ENCODE measurements at places on chromosomes 1 and 21.

GRCh38 chr1:34361781-34362357 is 185.2 kb downstream of the C1orf94 start:
- no peak for DNase-seq
- H3K27me3 ChIP-seq: no peaks in the 10 kb centered on the region
- no peak overlapping the region for H3K27ac ChIP-seq
- H3K4me3 ChIP-seq: no peak overlapping the region
- H3K36me3 ChIP-seq: no peaks in the 10 kb centered on the region

DNA sequence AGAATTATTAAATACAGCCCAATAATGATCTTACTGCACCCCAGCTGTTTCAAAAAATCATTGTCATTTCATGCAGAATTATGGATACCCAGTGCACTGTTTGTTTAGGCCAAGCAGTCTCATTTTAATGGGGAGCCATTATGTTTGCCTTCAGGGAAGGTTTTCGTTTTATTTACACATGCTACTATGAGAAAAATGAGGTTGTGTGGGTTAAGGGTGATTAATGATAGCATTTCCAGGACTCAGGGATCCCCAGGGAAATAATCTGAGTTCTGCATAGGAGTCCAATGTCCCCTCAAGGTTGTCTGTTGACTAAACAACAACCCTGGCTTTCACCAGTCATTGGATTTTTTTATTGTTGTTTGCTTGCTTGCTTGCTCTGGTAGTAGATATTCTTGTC is 71.0 kb upstream of the ZP4 start:
- no peak for DNase-seq
- no peaks in the 10 kb centered on the region for H3K27me3 ChIP-seq
- no peak overlapping the region for H3K27ac ChIP-seq
- no peaks in the 10 kb centered on the region for H3K4me1 ChIP-seq

- H3K4me3 ChIP-seq: peak overlapping the region; percentile 80
- peak overlapping the region; percentile 98 for H3K27ac ChIP-seq
- peaks cover 61% of the 10 kb centered on the region for H3K4me1 ChIP-seq
- H3K36me3 ChIP-seq: 0 out of 2 replicates have a peak, but pooled peaks cover 2% of the 10 kb centered on the region
- no peak for DNase-seq
Observed at GRCh38 chr1:31936981-31937299, 1.2 kb downstream of the PTP4A2 start.

GRCh38 chr1:234214129-234214910 is 158.9 kb upstream of the COA6 start:
- H3K4me3 ChIP-seq: peak overlapping the region; percentile 60
- peaks cover 13% of the 10 kb centered on the region for H3K4me1 ChIP-seq
- H3K36me3 ChIP-seq: no peaks in the 10 kb centered on the region
- no peak overlapping the region for H3K27ac ChIP-seq
- peak; percentile 54 for DNase-seq

- no peaks in the 10 kb centered on the region for H3K27me3 ChIP-seq
- no peak overlapping the region for H3K4me3 ChIP-seq
- H3K27ac ChIP-seq: no peak overlapping the region
- DNase-seq: no peak
- no peaks in the 10 kb centered on the region for H3K36me3 ChIP-seq
Observed at GRCh38 chr1:104629589-104629988, 879.9 kb downstream of the AMY1C start.

DNA sequence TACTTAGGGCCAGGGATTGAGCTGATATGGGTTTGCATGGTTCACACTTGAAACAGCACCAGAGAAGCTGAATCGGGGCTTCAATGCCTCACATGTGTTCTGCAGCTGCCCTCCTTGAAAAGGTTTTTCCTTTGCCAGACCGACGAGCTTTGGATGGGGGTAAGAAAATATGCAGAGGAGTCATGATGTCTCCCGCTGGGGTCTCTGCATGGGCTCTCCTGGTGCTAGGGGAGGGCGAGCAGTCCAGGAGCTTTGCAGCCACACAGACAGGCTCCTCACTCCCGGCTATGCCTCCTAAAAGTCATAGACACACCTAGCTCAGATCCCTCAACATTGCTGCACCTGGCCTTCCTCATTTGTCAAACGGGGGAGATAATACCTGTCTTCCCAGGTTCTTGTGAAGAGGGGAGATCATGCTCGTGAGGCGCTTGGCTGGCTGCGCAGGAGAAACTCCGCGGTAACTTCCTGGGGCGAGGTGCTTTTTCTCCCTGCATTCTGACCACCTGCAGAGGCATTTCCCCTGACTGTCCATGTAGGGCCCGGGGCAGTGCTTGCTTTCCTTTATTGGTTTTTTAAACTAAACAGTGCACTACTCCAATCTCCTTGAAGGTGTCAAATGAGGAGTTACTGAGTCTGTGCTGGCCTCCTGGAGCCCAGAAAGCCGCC is 112.4 kb downstream of the PLXNA2 start:
- H3K27ac ChIP-seq: peak overlapping the region; percentile 46
- no peaks in the 10 kb centered on the region for H3K36me3 ChIP-seq
- no peak for DNase-seq
- no peak overlapping the region for H3K4me3 ChIP-seq

DNA sequence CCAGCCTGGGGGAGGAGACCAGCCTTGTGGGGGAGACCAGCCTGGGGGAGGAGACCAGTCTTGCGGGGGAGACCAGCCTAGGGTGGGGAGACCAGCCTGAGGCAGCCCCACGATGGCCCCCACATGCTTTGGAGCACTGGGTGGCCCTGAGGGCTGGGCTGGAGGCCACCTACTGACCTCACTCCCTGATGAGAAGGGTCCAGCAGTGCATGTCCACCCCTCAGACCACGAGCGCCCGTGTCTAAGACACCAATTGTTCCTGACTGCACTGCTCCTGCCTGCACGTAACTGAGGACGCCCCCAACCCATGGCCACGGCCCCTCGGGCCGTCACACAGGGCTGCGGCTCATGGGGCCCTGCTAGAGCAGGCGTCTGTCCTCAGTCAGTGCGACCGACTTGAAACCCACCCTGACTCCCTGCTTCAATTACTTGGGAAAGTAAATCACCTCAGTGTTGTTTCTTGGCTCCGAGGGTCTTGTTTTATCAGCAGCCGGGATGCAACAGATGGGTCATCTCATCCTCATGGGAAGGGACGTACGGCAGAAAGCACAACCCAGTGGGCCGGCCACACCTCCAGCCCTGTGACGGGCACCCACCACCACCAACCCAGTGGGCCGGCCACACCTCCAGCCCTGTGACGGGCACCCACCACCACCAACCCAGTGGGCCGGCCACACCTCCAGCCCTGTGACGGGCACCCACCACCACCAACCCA is at the start of gene SPATC1L:
Gene SPATC1L (minus strand): TSS at position 550 of the 715 bp plus-strand sequence. CDS start 1,643 bp downstream, outside the sequence.
- H3K27ac ChIP-seq: peak within 1 kb of the TSS; percentile 34
- peak within 1 kb of the TSS; percentile 96 for H3K4me3 ChIP-seq
- no peaks in the 10 kb centered on the region for H3K36me3 ChIP-seq
- H3K4me1 ChIP-seq: peaks cover 22% of the 10 kb centered on the region
- DNase-seq: peak; percentile 63

DNA sequence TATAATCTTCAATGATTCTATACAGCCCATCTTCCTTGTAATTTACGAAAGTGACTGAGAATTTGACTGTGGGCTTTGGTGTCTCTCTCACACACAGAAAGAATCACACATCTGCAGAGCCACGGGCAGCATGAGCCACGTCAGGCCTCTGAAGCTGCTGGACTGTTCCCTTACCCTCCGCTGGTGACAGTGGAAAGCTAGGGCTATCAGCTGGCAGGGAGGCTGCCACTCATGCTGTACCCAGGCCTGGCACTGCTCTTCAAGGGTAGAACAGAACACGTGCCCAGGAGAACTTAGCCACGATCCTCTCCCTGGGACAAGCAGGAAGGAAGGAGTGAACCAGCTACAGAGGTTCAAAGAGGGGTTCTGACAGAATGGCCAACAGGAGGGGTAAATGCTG is 90.7 kb downstream of the JAK1 start:
- 0 out of 2 replicates have a peak, but pooled peaks cover 7% of the 10 kb centered on the region for H3K4me1 ChIP-seq
- no peak overlapping the region for H3K27ac ChIP-seq
- H3K36me3 ChIP-seq: peaks cover 4% of the 10 kb centered on the region
- no peaks in the 10 kb centered on the region for H3K27me3 ChIP-seq

DNA sequence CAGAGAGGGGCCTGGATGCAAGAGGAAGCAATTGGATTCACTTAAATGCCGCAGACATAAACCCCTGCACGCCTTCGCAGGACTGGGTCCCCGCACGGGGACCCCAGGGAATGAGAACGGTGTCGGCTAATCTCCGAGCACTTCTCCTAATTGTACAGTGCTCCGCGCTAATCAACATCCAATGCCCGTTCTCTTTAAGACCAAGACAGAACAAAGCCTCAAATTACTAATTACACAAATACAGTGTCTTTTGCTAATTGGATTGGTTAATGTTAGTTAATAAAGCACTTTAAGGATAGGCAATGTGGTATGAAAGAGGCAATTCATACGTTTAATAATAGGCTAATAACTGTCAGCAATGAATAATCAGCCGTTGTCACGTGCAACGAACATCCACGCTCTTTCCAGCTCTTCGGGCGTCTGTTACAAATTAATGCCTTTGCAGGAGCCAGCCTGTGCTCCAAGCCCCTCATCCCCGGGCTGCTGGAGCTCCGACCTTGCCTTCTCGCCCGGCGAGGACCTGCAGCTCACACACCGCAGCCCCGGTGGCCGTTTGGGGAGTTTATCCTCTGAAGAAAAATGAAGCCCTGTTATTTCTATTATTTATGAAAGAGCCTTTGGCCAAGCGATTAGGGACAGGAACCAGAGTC is 157.8 kb downstream of the PRDM16 start:
- H3K4me1 ChIP-seq: no peaks in the 10 kb centered on the region
- H3K27ac ChIP-seq: no peak overlapping the region
- H3K4me3 ChIP-seq: no peak overlapping the region
- no peak for DNase-seq
- no peaks in the 10 kb centered on the region for H3K36me3 ChIP-seq

- no peaks in the 10 kb centered on the region for H3K27me3 ChIP-seq
- no peak for DNase-seq
- no peaks in the 10 kb centered on the region for H3K4me1 ChIP-seq
- H3K4me3 ChIP-seq: no peak overlapping the region
- no peak overlapping the region for H3K27ac ChIP-seq
- H3K36me3 ChIP-seq: no peaks in the 10 kb centered on the region
Observed at GRCh38 chr1:210857705-210858104, 276.2 kb downstream of the KCNH1 start.

GRCh38 chr1:235952950-235953615 is 86.4 kb upstream of the LYST start:
- H3K36me3 ChIP-seq: no peaks in the 10 kb centered on the region
- peaks cover 15% of the 10 kb centered on the region for H3K4me1 ChIP-seq
- DNase-seq: peak; percentile 50
- peak overlapping the region; percentile 47 for H3K27ac ChIP-seq
- no peaks in the 10 kb centered on the region for H3K27me3 ChIP-seq
- no peak overlapping the region for H3K4me3 ChIP-seq

GRCh38 chr1:210024996-210025395 is 87.0 kb downstream of the SYT14 start:
- no peak for DNase-seq
- no peaks in the 10 kb centered on the region for H3K27me3 ChIP-seq
- no peaks in the 10 kb centered on the region for H3K4me1 ChIP-seq
- no peak overlapping the region for H3K4me3 ChIP-seq

All from PC-3 (cell line).